ENCODE measurements at places on chromosomes 11 and 22.

GRCh38 chr11:120467627-120468026 is 43.9 kb upstream of the GRIK4 start:
- no peak for DNase-seq

DNA sequence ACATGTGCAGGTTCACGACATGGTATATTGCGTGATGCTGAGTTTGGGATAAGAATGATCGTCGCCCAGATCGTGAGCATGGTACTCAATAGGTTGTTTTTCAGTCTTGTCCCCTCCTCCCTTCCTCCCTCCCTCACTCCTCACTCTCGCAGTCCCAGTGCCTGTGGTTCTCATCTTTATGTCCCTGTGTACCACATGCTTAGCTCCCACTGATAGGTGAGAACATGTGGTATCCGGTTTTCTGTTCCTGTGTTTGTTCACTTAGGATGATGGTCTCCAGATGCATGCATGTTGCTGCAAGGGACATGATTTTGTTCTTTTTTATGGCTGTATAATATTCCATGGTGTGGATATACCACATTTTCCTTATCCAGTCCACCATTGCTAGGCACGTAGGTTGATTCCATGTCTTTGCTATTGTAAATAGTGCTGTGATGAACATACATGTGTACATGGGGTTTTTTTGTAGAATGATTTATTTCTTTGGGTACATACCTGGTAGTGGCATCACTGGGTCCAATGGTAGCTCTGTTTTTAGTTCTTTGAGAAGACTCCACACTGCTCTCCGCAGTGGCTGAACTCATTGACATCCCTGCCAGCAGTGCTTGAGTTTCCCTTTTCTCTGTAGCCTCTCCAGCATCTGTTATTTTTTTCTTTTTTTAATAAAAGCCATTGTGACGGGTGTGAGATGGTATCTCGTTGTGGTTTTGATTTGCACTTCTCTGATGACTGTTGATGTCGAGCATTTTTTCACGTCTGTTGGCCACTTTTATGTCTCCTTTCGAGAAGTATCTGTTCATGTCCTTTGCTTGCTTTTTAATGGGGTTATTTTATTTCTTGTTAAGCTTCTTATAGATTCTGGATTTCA is 16.4 kb downstream of the ZBED4 start:
- no peak for DNase-seq

DNA sequence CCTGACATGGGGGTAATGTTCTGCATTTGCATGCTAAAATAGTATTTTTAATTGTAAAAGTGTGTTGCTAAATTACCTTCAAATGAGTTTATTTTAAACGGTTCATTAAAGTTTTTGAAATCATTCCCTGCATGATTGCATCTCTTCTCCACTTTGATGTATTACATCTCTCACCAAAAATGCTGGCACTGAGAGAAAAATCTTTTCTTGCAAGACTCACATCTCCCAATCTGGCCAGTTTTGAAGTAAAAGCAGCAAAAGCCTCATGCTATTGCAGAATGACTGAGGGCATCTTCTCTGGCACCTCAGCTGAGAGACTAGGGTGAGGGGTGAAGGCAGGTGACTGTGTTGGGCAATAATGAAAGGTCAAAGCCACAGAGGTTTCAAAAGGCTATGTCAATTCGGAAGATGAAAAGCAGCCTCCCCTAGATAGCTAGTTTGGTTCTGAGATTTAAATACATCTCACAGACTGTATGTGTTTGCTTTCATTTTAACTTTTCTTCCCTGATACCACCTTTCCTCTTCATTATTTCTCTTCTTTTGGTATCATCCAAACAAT is 292.2 kb upstream of the RAG2 start:
- DNase-seq: no peak

GRCh38 chr11:119436711-119437110 is 13.7 kb upstream of the THY1 start:
- DNase-seq: no peak
